ENCODE measurements at places on chromosomes 3 and 15.
A peak's percentile ranks its signal among the peaks of the same experiment; 100 is the strongest.

GRCh38 chr3:53733446-53733845, 112.8 kb downstream of the CHDH start:
- DNase-seq: no peak

GRCh38 chr3:183868796-183869195, 15.9 kb downstream of the PARL start:
- DNase-seq: no peak

DNA sequence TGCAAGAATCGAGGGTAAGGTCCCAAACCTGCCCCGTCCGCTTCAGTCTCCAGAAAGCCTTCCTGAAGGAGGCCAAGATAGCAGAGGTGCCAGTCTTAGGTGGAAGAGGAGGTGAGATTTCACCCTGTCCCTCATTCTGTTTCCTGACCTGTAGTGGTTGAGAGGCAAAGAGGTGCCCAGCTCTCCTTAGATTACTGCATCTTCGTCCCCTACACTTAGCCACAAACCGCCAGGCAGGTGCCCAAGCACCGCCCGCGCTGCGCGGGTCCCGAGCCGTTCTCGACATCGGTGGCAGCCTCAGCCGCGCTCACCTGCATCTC, 23.8 kb upstream of the POLG start:
- no peak for DNase-seq

GRCh38 chr15:64883997-64884511, 27.6 kb upstream of the ANKDD1A start:
- peak; percentile 51 for DNase-seq

DNA sequence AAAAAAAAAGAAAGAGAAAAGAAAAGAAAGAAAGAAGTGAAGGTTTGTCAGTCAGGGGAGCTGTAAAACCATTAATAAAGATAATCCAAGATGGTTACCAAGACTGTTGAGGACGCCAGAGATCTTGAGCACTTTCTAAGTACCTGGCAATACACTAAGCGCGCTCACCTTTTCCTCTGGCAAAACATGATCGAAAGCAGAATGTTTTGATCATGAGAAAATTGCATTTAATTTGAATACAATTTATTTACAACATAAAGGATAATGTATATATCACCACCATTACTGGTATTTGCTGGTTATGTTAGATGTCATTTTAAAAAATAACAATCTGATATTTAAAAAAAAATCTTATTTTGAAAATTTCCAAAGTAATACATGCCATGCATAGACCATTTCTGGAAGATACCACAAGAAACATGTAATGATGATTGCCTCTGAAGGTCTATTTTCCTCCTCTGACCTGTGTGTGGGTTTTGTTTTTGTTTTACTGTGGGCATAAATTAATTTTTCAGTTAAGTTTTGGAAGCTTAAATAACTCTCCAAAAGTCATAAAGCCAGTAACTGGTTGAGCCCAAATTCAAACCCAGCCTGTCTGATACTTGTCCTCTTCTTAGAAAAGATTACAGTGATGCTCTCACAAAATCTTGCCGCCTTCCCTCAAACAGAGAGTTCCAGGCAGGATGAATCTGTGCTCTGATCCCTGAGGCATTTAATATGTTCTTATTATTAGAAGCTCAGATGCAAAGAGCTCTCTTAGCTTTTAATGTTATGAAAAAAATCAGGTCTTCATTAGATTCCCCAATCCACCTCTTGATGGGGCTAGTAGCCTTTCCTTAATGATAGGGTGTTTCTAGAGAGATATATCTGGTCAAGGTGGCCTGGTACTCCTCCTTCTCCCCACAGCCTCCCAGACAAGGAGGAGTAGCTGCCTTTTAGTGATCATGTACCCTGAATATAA, 2.0 kb downstream of the B2M start:
- DNase-seq: no peak

GRCh38 chr3:156397534-156397933, 157.4 kb downstream of the SSR3 start:
- DNase-seq: no peak

DNA sequence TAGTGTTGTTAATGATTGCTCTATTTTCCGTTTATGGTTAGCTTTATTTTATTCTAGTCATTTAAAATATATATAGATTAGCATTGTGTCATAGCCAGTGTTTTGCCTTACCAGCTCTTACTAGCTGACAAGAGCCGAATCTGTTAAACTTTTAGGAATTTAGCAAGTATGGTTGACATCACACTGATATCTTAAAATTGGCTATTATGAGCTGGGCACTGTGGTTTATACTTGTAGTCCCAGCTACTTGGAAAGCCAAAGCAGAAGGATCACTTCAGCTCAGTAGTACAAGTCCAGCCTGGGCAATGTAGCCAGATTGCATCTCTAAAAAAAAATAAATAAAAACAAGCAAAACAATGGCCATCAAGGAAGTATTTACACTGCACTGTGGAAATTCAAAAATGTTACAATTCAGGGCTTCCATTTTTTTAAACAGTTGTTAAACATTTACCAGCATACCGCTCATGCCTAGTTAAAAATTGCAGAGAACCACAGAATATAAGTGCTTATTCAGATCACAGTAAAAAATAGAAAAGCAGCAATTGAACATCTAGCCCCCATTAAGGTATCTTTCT, 208.4 kb upstream of the CGNL1 start:
- no peak for DNase-seq

DNA sequence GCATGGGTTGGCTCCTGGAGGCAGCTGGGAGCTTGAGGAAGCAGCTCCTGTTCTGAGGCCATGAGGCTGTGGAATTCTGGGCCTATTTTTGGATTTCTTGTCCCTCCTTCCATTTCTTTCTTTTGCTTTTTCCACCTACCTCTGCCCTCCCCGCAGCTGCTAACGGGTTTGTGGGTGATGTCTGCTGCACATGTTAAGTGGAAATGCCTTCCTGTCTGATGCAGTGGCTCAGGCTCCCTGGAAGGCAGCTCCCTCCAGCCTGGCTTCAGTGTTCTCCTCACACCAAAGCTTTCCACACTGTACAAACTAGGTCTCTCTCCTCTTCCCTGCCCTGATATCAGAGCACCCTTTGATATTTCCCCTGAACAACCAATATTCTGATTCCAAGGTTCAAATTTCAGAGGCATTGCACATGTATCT, 33.8 kb upstream of the ESYT3 start:
- no peak for DNase-seq

- DNase-seq: no peak
Observed at GRCh38 chr3:41405466-41405865, 206.2 kb downstream of the CTNNB1 start.

DNA sequence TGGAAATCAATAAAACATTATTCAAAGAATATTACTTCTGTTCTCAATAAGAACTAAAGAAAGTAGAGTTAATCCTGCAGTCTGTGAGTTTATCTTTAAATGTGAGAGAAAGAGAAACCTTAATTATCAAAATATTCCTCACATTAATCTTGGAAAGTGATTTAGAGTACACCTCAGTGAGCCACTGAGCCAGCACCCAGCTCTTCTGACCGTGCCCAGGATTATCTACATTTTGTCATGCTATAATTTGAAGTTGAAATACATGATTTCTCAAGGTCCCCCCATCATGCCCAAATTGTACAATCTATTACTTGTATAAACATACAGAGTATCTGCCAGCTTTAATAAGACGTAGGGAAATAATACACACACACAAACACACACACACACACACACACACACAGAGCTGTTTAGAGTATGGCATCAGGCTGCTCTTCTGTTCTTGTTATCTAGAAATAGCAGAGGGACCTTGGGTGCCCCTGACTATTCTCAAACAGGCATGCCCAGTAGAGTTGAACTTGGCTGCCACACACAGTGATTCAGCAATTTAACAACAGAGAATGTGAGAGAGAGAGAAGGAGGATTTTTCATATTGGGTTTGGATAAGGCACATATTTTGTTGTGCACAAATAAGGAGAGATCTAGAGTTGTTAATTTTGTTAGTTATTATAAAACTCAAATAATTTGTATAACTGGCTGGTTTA, 74.4 kb downstream of the P2RY1 start:
- DNase-seq: no peak

GRCh38 chr3:61824553-61825135, 263.3 kb downstream of the PTPRG start:
- DNase-seq: no peak

- DNase-seq: no peak
Observed at GRCh38 chr3:74599564-74599963, 14.9 kb downstream of the CNTN3 start.

DNA sequence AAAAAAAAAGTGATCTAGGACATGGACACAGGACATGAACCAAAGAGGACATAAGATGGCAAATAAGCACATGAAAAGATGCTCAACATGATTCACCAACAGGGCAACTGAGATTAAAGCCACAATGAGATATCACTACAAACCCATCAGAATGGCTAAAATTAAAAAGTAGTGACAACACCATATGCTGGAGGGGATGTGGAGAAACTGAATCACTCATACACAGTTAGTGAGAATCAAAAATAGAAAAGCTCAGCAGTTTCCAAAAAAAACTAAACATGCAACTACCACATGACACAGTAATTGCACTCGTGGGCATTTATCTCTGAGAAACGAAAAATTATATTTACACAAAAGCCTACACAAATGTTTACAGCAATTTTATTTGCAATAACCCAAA, 27.9 kb upstream of the ACKR4 start:
- DNase-seq: no peak

DNA sequence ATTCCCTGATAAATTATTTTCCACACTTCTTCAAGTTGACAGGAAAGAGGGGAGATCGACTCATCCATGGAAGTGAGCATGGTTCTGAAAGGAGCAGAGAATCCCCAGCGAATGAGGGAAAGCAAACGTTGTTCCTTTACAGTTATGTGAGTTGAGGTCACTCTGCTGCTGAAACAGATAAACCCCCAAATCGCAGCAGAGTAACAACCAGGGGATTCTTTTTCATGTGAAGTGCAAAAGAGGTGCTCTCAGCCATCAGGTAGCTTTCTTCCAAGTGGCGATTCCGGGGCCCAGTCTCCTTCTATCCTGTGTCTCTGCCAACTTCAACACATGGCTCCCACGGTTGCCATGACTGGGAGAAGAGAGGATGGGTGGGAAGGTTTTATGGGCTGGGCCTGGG, 28.2 kb downstream of the MEX3B start:
- no peak for DNase-seq

DNA sequence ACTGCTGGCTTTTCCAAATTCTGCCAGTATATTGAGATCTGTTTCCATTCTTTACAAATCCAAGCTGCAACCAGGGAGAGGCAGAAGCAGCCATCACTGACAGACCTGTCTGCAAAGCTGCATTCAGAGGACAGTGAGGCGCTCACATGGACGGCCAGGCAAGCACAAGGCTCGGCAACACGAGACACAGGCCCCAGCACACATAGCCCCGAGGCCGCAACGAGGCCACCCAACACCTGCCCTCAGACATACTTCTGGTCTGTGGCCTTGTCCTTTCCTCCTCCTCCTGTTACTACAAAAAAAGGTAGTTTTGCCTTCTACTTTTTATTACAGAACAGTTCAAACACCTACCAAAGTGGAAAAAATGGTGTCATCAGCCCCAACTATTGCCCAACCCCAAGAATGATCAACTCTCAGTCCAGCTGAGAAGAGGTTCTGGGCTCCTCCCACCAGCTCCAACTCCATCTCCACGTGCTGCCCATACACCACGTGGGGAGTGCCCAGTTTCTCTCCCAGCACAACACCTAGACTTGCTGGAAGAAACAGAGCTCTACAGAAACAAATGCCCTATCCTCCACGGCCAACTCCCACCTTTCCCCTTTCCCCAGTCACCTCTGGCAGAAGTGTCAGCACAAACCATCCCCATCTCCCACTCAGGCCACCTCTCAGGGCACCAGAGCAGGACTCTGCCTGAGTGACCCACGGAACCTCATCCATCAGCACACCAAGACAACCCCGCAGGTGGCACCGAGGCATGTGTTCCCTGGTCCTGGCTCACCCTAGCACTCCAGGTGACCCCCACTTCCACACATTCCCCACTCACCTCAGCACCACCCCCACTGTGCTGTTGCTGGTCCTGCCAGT, 7.4 kb downstream of the ZXDC start:
- no peak for DNase-seq

DNA sequence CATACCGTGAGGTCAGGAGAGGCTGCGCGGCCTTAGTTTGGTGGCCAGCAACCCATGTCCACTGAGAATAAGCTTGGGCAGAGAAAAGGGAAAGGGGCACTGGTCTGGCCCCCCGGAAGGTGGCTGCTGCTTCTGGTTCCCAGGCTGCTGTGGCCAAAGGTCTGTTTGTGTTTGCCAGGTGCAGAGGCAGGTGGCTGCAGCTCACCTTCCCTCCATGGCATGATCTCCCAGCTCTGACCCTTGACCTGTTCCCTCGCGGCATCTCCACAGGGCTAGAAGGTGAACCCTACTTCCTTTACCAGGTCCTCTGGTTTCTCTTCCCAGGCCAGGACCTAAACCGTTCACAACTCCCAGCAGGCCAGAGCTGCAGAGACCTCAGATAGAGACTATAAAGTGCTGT, 13.8 kb downstream of the VPS18 start:
- no peak for DNase-seq

- DNase-seq: no peak
Observed at GRCh38 chr15:95733931-95734330, 596.6 kb upstream of the NR2F2 start.

- DNase-seq: no peak
Observed at GRCh38 chr3:124125315-124125714, 133.4 kb upstream of the ROPN1 start.

DNA sequence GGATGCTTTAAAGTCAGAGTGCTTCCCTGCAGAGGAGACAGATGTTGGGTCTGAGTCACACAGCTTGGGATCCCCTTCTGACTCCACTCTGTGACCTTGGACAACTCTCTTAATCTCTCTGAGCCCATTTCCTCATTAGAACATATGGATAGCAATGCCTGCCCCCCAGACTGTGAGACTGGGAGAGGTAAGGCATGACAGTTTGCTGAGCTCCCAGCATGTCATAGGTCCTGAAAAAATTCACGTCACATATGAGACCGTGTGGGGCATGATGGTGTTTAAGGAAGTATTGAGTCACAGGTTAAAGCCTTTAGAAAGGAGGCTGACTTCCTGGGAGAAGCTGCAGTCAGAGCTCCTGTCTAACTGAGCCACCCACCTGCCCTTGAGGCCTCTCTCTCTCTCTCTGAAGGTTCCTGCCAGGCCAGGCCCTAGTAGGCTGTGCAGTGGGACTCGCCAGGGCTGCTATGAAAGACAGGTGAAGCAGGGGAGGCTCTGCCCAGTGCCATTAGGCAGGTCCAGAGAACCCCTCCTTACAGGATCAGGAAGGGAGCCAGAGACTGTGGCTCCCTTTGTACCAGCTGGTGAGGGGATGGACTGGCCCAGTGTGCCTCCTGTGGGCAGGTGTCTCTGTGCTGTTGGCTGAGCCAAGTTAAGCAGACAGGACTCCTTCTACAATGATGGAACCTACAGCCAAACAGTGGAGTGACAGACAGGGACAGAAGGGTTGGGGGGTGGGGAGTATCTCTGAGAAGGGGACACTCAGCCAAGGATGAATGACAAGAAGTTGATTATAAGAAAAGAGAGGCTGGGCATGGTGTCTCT, 19.5 kb upstream of the DOCK3 start:
- no peak for DNase-seq

- no peak for DNase-seq
Observed at GRCh38 chr15:51267051-51267702, 71.2 kb downstream of the CYP19A1 start.

- no peak for DNase-seq
Observed at GRCh38 chr15:25946241-25946805, 83.2 kb upstream of the ATP10A start.

Measured in stimulated activated CD4-positive, alpha-beta T cell treated with anti-CD3 and anti-CD28 coated beads, TNF-alpha, amount 100 ng/mL, for 24 hours (primary cell).